Activated CD4-positive, alpha-beta T cell treated with anti-CD3 and anti-CD28 coated beads, Interleukin-2, Interleukin-4, amounts not matched to agents 100 ng/mL and 50 ng/mL, durations not matched to agents 16 hours and 8 hours (primary cell): ENCODE measurements at places on chromosomes 12 and 14.

- peak; percentile 7 for DNase-seq
These were observed 44.0 kb downstream of the TTLL5 start for GRCh38 chr14:75705014-75705413.

DNA sequence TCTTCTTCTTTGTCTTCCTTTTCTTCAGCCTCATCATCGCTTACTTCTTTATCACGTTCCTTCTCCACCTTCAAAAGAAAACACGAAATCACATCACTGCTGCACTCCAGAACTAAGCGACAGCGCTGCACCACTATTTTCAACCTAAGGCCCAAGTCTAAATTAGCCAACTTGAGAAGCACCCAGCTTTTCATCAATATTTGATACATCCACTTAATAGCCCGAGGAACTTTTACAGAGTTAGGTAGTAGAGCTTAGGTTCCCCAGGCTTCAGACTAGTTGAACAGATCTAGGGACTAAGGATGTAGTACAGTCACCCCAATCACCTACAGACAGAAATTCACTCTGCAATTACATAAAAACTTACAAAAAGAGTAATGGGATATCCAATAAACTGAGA lies 1.9 kb downstream of the HSP90AA1 start:
- DNase-seq, result no peak

DNA sequence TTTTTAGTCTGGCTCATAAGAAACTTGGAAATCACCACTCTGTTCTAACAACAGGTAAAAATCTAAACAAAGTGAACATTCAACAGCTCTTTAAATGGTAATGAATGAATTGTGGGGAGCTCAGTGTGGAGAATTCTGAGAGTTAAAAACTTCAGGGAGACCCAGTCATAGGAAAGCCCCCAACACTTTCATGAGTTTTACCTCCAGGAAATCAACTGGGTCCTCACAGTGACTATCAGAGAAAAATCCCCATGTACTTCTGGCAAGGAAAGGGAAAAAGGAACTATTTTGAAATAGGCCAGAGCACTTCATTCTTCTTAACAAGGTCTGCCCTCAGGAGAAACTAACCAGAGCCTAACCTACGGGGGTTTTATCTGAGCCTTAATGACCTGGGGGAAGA lies 134.7 kb downstream of the CMAS start:
- no peak for DNase-seq

DNA sequence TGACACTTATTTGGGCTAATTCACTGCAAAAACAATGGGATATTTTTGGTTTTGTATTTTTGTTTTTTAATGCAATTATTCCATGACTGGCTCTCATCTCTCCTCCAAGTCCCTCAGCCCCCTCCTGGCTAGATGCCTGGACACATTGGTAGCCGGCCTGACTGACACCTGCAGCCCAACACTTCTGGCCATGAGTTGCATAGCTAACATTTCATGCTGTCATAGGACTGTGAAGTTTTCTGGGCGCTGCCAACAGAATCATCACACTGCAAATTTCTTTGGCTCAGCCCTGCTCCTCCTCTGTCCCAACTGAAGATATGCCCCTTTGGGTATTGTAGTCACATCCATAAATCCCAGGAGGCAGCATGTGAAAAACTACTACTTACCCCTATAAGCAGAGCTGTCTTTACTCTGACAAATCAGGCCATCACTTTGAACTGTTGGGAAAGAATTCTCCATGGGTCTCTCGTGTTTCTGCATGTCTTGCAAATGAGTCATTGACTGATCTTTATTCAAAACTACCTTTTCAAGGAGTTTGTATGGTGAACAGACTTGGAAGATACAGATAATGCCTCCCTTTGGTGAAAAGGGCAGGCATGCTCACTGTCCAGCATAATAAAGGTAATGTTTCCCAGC lies 126.7 kb upstream of the LGR5 start:
- DNase-seq, result no peak

DNA sequence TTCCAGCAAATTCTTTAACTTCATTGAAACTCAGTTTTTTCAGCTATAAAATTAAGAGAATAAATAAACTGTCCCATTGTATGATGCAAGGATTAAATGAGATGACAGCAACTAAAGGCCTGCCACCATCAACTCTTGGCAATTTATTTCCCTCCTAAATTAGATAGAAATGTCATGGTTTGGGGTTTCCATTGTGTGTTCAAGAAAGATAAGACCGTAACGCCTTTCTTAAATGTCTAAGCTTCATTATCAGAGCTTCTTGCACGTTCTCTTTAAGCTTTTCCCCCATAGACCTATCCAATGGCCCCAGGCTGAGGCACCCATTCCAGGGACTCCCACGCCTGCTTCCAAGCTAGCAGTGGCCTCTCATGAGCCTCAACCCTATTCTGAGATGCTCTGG lies 281.9 kb downstream of the CACNA1C start:
- no peak for DNase-seq

GRCh38 chr14:70019695-70020094 lies 140.5 kb downstream of the SMOC1 start:
- no peak for DNase-seq

- peak; percentile 18 for DNase-seq
These were observed 88.4 kb upstream of the DYNC1H1 start for GRCh38 chr14:101875727-101876554.

DNA sequence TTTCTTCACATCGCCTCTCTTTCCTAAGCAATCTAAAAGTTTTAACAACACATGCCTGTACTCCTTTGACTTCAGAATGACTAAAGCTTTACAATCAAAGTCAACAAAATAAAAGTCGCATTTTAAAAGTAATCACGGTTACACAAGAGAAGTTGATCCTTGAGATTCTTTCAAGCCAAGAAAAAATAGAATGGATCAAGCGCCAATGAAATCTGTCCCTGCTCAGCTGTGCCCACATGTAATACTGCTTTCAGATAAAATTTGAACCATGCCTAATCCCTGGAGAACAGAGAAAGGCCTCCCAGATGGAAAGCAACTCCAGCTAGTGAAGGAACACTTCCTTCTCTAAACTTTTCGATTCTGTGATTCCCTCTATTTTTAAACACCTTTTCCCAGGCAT lies 113.1 kb downstream of the FBXL14 start:
- DNase-seq, result no peak

DNA sequence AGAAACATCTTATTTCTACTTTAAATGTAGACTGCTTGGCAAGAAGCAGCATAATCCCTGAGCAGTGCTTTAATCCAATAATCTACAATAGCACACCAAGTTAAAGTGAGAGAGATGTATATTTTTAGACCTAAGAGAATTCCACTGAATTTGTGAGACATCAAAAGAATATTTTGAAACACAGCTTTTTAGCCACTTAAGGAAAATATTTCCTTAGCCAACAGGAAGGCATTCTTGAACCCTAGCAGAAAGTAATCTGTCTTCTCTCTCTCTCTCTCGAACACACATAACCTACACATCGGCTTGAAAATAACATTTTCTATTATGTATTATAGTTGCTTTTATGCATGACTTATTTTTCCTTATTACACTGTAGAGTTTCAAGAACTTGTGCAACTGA lies 34.0 kb downstream of the KITLG start:
- DNase-seq, result no peak

GRCh38 chr12:94783862-94784261 lies 133.5 kb upstream of the TMCC3 start:
- no peak for DNase-seq
